Activated CD8-positive, alpha-beta memory T cell treated with anti-CD3 and anti-CD28 coated beads for 1 hour (primary cell): ENCODE measurements at places on chromosomes 4 and X.

DNA sequence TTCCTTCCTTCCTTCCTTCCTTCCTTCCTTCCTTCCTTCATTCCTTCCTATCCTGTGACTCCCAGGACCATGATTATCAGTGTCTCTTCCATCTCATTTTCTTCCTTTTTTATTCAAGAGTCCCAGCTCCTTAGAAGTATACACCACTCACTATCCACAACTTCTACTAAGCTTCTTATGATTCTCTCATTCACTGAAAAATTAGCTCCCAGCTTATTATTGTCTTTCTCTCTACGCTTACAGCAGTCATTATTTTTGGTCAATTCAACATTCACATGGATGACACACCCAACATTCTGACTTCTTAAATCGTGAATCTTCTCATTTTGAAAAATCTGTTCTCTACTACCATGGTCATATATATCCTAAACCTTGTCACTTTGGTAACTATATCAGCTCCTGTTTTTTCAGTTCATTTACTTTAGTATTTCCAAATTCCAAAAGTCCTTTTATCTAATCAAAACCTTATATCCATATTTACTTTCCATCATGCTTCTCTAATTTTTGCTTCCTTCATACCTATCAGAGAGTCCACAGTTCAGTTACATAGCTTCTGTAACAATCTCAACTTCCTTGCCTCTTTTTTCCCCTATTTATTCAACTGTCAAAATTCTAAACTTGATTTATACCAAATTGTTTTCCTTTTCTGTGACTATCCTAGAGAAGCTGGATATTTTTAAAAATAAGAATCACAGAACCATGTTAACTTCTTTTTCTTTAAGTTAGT lies 677.5 kb downstream of the RAPGEF2 start:
- no peak for DNase-seq

- DNase-seq = no peak
These were observed 324.0 kb downstream of the STPG2 start for GRCh38 chr4:97819294-97819693.

- no peak for DNase-seq
These were observed 74.9 kb upstream of the SOD3 start for GRCh38 chr4:24720436-24720835.

GRCh38 chrX:14095702-14096101 lies 66.0 kb upstream of the GEMIN8 start:
- DNase-seq = no peak

GRCh38 chrX:153457136-153457825 lies 11.4 kb upstream of the TREX2 start:
- no peak for DNase-seq

DNA sequence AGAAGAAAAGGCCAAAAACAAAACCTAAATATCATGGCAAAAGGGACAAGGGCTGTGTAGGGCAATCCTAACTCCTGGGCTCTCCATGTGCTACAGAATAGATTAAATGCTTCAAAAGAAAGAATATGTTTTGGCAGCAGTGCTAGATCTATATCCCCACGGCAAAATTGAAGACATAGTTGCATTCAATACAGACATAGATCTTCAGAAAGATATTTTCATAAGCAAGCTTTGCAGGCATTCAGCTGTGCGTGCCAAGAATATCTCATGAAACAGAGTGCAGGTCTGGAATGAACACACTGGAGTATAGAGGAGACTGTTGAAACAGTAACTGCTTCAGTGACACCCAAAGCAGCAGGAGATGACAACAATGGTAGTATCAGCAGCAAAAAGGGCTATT lies 1476.9 kb downstream of the ARAP2 start:
- no peak for DNase-seq

DNA sequence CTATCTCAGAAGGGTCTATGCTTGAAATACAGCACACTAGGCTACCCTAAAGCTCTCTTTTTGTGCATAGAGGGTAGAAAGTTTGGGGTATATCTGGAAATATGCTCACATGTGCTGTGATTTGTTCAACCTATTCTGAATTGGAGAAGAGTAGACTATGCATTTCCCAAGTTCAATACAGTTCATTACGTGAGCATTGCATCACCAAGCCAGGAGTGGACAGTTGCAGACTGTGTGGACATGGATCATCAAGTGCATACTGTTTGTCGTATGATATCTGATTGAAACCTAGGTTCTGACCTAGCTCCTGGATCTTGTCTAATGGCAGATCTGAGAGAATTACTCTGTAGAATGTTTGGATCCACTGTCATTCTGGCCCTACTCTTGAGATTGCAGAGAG lies 161.1 kb downstream of the FRAS1 start:
- DNase-seq = no peak

GRCh38 chr4:38857354-38858096 lies 908 bp upstream of the TLR6 start:
- no peak for DNase-seq

- no peak for DNase-seq
These were observed 278.6 kb downstream of the ADGRA3 start for GRCh38 chr4:22237155-22237751.

GRCh38 chr4:186709517-186709916 lies 14.1 kb downstream of the FAT1 start:
- DNase-seq = no peak

DNA sequence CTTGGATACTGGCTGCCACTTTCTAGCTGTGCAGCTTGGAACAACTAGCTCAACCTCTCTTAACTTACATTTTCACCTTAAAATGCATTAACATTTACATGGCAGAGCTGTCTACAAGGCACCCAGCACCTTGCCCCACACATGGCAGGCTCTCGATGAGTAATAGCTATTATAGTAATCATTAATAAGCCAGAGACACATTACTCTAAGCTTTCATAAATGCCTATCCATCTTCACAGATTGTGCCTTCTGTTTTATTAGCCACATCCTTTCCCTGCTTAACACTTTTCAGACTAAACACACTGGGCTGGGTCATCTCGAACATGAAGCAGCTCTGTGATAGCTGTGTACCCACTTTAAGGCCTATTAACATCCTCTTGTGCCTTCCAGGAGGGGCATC lies 83.8 kb upstream of the UCP1 start:
- no peak for DNase-seq

DNA sequence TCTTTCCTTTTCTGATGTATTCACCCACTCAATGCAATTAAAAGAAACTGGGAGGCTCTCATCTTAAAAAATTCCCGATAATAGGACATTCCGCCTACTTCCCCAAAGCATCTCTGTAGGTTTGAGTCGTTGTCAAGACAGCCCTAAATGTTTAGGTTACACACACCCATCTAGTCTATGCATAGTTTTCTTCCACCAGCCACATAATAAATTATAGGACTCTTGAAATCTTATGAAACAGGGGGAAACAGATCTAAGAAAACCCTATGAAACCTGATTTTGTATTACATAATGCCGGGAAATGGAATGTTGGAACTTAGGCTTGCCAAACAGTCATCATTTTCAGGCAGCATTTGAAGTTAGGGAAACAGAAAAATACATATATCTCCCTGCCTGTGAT lies 150.0 kb downstream of the PRKX start:
- DNase-seq = no peak

- no peak for DNase-seq
These were observed 223.8 kb upstream of the PSAPL1 start for GRCh38 chr4:7658341-7659204.
